ENCODE measurements at places on chromosomes 12 and 14.

- peak; percentile 70 for DNase-seq
Observed at GRCh38 chr12:114069507-114069906, 103.4 kb upstream of the RBM19 start.

GRCh38 chr14:81986005-81986404 lies 452.4 kb upstream of the SEL1L start:
- no peak for DNase-seq

DNA sequence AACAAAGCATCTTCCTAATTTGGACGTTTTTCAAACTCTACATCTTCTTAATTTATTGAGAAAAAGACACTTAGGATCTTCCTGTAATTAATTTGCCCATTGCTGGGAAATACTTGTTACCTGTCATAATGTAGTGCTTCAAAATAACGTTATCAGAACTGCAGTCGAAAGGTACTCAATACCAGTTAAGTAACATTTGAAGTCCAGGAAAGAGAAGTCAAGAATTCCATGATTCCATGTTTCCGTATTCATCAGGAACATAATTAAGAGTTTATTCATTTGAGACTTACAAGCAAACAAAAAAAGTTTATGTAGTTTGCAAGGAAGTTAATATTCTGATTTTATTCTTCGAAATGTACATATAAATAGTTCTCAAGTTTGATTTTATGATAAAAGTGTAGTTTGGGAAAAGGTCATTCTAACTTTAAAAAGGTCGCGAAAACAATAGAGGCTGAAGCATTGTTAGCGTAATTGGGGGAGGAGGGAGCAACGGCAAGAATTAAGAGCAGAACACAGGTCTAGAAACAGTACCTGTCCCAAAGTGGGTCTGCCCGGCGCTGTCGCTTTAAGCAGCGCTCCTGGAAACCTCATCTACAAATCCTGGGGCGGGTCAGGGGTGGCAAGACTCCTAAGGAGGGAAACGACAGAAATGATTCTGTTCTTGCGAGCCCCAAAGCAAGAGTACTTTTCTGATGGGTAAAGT lies 1.2 kb upstream of the KCNMB4 start:
- DNase-seq: peak; percentile 73

DNA sequence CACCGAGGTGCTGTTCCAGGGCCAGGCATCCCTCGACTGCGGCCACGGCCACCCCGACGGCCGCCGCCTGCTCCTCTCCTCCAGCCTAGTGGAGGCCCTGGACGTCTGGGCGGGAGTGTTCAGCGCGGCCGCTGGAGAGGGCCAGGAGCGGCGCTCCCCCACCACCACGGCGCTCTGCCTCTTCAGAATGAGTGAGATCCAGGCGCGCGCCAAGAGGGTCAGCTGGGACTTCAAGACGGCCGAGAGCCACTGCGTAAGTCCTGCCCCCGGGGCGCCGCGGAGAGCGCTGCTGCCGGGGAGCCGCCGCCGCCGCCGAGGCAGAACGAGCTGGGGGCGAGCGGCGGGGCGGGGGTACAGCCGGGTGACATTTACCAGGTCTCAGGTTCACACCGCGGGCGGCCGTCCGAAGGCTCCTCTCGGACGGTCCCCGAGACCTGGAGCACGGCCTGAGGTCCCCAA lies 1.4 kb downstream of the PLXNC1 start:
- DNase-seq: peak; percentile 88

DNA sequence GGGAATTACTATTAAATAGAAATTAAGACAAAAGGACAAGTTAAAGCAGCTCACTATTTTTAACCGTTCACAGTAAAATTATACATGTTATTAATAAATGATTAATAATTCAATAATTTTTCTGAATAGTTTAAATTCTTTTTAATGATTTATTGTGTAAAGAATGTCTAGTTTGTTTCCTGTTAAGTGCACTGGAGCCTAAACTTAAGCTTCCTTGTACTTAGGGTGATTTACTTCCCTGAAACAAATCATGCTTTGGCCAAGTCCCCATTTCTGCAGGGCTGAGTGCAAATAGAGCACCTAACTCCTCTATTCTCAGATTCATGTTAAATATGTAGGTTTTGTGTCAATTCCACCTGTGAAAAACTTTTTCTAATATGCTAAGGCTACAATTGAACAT lies 188.9 kb upstream of the PDZRN4 start:
- DNase-seq: no peak

DNA sequence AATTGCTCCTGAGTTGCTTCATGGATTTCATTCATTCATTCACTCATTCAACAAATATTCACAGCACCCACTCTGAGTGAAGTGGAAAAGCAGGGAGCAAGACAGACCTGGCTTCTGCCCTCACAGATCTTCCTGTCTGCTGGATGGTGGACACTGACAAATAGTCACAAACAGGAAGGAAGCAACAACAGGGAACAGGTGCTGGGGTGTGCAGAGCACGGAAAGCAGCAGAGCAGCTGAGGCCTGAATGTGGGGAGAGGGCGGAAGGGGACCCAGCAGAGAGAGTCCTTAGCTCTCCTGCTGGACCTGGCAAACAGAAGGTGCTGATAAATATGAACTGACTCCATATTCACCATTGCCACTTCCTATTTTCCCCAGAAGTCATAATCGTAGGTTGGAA lies 54.4 kb downstream of the SETD3 start:
- DNase-seq: peak; percentile 35
